ENCODE measurements at places on chromosomes 12 and 14. TPM values are rescaled to one million over a fixed set of nuclear protein-coding genes. Genes with fewer than 3 reads are reported as not detected.

- H3K4me1 ChIP-seq = no peaks in the 10 kb centered on the region
- no peaks in the 10 kb centered on the region for H3K36me3 ChIP-seq
- H3K27me3 ChIP-seq = no peaks in the 10 kb centered on the region
- DNase-seq = no peak
These were observed 129.6 kb downstream of the GRIN2B start for GRCh38 chr12:13851828-13852227.

DNA sequence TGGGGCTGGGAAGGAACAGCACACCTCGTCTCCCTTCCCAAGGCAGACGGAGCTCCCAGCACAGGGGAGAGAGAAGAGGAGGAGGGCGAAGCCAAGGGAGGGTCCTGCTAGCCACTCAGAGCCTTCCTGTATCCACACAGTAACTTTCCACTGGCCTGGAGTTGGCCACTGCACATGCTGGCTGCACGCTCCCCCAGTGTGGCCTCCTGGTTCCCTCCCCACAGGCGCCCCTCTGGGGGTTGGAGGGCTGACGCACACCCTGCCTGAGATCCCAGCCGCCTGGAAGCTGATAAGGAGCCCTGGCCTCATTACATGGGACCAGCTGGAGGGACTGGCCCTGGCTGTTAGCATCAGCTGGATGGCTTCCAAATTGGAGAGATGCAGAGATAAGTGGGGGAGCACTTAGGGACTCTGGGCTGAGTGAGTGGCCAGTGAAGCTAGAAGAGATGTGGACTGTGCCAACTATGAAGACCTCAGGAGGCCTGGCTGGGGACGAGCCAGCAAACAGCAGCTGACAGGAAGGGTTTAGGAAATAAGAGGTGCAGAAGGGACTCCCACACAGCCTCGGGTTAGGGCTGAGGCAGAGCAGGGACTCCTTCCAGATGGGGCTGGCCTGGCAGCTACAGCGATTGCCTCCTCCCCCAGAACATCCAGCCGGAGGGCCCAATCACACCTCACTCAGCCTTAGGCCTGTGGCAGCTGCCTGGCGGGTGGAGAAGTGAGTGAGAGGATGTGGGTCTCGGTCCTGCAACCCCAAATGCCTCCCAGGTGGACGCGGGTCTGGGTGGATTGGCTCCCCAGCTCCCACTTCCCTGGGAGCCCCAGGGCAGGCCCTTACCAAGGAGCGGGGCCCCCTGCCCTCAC, 26.3 kb upstream of the BCDIN3D start:
- DNase-seq = peak; percentile 92
- peak overlapping the region; percentile 66 for H3K27ac ChIP-seq
- no peaks in the 10 kb centered on the region for H3K27me3 ChIP-seq
- H3K36me3 ChIP-seq = no peaks in the 10 kb centered on the region
- H3K4me3 ChIP-seq = no peak overlapping the region
- peaks cover 29% of the 10 kb centered on the region for H3K4me1 ChIP-seq

DNA sequence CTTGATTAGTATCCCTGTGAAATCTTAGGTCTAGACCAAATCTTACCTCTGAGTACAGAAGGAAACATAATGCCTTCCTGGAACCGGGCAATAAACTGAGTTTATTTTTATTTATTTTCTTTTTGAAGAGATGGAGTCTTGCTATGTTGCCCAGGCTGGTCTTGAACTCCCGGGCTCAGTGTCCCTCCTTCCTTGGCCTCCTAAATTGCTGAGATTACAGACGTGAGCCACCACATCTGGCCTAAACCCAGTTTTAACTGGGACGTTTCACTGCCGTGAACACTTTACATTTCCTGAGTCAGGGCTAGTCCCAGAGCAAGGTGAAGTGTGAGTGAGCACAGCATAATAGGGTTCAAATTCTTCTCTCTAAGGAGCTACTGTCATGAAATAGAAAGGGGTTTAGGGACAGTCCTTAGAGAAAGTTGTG, 671 bp downstream of the GUCY2C start:
- DNase-seq = no peak
- no peaks in the 10 kb centered on the region for H3K36me3 ChIP-seq
- no peaks in the 10 kb centered on the region for H3K4me1 ChIP-seq
- H3K4me3 ChIP-seq = no peak overlapping the region
- no peak overlapping the region for H3K27ac ChIP-seq

Gene A2M
- polyA plus RNA-seq = 194 TPM

Gene ERG28
- 14.6 TPM for polyA plus RNA-seq

Gene DEGS2
- 0.10 TPM for polyA plus RNA-seq

Measured in heart right ventricle (tissue), 16 donors.